ENCODE measurements at places on chromosomes 4 and X.
A peak's percentile ranks its signal among the peaks of the same experiment; 100 is the strongest.

DNA sequence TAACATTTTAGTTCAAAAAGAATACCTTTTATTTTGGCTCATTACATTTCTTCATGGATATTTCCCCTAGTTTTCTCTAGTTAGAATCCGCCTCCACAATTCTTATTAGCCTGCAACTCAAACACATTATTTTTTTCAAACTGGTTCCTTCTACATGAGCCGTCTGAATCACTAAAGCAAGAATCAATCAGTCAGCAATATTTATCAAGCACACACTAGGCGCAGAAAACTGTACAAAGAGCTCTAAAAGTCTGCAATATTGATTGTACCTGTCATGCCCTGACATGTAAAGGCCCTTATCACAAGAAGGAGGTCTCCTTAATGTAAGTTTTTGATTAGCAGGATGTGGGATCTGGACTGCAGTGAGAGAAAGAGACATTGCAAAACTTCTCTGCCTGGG lies 94.8 kb upstream of the CENPE start:
- DNase-seq: no peak

DNA sequence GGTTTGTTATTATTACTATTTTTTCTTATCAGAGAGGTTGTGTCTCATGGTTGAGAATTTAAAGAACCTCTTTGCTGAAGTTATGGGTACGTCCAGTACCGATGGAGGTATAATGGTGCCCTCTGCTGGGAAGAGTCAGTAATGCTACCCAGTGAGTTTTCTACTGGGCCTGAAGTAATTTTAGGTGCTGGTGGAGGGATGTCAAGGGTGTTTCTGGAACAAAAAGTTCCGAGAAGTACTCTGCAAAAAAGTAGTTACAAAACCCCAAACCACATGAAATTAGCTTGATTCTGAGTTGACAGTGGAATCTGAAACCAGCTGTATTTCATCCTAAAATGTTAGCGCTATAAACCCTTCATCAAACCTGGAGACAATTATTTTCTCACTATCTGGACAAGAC lies 102.5 kb upstream of the MID1 start:
- DNase-seq: peak; percentile 55

GRCh38 chr4:112645541-112646329 lies 8.8 kb downstream of the LARP7 start:
- DNase-seq: no peak

- DNase-seq: no peak
These were observed 59.1 kb downstream of the IGFBP7 start for GRCh38 chr4:57051095-57051494.

DNA sequence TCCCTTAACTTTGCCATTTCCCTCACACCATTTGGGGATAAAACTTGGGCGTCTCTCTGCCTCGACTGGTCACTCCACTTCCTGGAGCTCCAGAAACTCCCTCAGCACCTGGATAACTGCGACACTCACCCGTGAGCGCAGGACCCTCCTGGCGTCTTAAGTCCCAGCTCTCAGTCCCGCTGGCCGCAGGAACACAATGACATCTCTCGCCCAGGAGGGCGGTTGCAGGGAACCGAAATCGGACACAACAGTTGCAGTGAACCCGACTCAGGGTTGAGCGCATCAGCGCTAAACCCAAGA lies 370.9 kb upstream of the SMIM31 start:
- DNase-seq: peak; percentile 0

DNA sequence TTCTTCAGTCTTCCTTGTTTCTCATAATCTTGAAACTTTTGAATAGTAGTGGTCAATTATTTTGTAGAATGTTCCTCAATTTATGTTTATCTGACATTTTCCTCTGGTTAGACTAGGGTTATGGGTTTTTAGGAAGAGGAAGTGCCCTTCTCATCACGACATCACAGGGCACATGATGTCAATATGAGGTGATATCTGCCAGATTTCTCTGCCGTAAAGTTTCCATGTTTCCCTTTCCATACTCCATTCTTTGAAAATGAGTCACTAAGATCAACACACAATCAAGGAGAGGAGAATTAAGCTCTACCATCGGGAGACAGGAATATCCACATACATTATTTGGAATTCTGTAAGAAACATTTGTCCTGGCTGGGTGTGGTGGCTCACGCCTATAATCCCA lies 28.4 kb downstream of the RP2 start:
- DNase-seq: peak; percentile 28

- no peak for DNase-seq
These were observed 121.5 kb upstream of the ENPEP start for GRCh38 chr4:110354460-110354859.

- DNase-seq: no peak
These were observed 73.6 kb downstream of the PALLD start for GRCh38 chr4:168570466-168570865.

DNA sequence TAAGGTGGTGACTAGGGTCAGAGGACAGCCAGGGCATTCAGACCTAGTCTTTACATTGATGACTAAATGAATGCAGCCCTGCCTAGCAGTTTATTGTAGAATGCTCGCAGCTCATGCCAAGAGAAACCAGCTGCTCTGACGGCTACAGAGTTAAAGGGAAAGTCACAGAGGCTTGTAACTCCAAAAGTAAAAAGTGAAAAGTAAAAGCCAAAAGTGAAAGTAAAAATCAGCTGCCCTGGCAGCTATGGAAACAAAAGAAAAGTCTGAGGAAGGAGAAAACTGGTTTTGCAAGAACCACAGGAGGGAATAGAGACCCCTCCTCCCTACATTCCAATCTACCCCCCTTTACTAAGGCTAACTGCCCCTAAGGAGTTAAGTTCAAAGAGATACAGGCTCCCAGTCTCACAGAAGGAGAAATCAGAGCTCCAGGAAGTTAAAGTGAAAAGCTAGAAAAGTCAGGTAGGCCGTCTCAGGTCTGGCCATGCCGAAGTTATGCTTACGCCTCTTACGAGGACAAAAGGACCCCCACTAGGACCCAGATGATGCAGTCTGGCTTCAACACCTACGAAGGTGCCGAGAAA lies 6.0 kb downstream of the GAGE10 start:
- peak; percentile 50 for DNase-seq

DNA sequence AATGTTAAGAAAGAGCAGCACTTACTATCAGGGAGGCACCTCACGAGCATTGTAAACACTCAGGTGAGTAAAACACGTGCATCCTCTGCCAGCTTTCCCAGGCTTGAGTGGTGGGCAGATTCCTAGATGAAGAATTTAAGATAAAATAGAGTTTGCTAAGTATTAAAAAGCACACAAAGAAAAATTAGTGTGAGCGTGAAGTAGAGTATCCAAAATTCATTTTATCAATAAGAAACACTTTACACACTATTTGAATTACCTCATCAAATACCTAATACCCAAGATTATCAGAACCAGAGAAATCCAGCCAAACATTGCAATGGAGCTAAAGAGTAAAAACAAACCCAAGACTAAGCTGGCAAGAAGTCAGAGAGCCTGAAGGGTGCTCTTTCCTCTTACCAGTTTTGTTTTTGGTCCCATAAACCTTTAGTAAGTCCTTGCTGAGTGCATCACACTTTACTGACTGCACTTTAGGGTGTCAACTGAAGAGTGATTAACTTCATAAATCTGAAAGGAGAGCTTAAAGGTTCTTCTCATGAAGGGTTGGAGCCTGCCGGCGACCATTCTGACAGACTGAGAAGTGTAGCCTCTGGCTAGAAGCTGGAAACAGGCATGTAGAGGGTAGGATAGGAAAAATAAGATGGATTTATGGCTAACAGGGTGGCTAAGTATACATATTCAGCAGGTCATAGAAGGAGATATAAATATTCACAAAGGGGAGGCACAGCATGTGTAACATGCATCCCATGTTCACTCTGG lies 151.1 kb downstream of the SLC7A11 start:
- no peak for DNase-seq

All from GM23248 (cell line).